ENCODE measurements at places on chromosomes 2 and 18.

GRCh38 chr2:57397550-57398360 is 648.9 kb upstream of the VRK2 start:
- DNase-seq, result no peak

DNA sequence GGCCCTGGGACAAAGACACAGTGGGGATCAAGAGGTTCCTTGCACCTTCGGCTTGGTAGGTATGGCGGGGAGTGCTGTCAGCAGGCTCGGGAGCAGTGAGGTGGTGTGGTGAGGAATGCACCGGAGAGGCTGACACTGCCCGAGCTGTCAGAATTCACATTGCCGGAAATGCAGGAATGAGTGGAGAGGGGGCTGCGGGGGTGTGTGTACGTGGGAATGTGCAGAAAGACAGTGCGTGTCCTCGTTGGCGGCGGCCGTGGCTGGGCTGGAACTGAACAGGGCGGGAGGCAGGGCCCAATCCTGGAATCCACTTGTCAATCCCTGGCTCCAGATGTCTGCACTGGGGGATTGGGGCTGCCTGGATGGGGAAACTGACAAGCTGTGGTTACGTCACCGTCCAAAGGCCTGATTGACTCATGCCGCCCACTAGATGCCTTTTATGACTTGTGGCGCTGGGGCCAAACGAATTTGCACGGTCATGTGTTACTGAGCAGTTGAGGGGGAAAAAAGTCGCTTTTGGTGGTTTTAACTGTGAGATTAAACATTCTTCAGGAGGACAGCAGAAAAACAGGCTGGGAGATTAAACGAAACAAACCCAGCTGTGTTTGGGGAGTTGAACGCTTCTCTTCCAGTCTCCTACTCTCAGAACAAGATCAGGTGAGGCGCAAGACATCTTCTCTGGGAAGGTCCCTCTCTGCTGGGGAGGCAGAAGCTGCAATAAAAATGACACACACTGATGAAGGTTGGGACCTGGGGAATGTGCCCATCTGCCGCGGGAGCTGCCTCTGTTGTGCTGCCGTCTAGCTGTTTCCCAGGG is 189.4 kb upstream of the GLI2 start:
- no peak for DNase-seq

GRCh38 chr2:204359076-204359475 is 186.2 kb upstream of the PARD3B start:
- no peak for DNase-seq

DNA sequence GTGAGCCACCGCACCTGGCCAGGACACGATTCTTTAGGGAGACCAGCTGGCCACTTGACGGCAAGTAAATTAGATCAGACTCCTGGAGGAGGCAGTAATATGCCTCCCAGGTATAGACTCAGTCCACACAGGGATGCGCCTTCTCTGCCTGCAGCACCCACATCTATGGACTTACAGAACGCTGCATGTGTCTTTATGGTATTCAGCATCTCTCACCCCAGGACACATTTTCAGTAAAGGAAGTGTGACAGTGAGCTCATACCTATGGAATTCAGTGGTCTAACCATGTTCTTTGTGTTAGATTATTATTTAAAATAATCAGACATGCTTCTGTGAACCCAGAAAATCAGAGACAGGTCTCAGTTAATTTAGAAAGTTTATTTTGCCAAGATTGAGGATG is 5.9 kb upstream of the NARS1 start:
- DNase-seq, result no peak

- DNase-seq, result no peak
Measured at GRCh38 chr2:96866586-96866985, 3.3 kb downstream of the SEMA4C start.

- no peak for DNase-seq
Measured at GRCh38 chr2:69518841-69519240, 81.6 kb upstream of the NFU1 start.

DNA sequence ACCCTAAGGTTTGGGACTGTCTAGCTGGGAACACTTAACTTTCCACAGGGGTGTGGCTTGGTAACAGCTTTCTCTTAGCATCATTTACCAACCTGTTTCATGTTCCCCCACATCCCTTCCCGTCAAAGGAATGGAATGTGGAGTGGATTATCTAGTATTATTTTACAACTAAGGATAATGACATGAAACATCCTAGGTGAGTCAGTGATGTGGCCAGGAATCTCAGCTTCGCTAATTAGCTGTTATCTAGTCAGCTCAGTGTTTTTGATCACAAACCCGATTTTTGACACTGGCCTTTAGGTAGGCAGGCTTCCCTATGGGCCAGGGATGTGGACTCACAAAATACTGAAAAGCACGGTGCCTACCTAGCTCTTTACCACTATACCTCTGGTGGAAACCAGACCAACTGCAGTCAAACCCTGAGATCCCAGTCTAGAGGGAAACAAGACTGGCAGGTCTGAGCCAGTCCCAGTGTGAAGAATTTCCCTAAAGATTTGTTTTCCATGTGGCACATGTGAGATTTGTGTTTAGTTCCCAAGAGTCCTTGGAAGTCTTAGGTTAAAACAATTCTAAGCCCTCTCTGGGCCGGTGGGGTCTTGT is 2.8 kb upstream of the NRP2 start:
- DNase-seq, result no peak

DNA sequence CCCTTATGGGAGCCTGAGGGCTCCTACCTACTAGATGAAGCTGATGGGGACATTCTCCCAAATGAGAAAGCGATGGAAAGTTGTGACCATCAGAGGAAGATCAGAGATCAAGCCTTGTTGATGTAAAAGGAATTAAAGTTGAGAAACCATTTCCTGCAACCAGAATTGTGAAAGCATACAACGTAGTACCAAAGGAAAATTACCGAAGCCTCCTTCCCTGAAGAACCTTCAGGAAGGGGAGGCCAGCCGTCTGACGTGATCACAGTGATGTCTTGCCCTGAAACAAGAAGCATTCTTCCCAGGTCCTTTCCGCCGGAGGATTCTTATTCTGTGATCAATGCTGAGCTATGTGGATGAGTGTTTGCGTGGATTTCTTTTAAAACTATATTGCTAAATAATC is 211.6 kb upstream of the TNP1 start:
- no peak for DNase-seq

All from T-helper 1 cell (primary cell).